Ureter (tissue), 1 donor: ENCODE measurements at places on chromosomes 5 and 9.

DNA sequence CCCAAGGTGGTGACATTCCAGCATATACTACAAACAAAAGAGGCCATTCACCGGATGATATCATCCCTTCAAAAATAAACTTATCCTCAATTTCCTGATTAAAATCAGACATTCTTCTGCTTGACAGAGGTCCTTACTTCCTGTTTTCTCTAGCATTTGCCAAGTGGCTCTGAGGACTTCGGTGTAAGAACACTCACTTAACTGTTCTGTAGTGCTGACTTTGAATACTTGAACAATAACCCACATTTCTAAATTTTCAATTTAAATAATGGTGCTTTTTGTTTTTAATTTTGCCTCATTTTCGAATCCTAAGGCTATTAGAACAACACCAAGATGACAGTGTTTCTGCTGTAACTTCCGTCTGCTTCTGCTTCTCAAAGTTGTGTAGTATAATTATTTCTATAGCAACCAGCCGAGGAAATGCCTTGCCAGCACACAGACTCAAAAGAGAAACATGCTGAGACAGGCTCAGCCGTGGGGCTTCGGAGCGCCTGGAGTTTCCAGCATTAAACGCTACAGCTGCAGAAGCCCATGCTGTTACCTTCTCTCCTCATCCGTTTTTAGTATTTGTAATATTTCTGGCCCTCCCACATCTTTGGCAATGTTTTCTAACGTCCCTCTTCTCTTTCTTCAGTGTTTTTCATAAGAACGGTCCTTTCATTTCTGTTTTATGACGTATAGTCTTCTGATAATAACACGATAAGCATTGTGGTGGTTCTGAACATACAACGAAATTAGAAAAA, 19.5 kb upstream of the ANXA1 start:
- peak; percentile 70 for DNase-seq

DNA sequence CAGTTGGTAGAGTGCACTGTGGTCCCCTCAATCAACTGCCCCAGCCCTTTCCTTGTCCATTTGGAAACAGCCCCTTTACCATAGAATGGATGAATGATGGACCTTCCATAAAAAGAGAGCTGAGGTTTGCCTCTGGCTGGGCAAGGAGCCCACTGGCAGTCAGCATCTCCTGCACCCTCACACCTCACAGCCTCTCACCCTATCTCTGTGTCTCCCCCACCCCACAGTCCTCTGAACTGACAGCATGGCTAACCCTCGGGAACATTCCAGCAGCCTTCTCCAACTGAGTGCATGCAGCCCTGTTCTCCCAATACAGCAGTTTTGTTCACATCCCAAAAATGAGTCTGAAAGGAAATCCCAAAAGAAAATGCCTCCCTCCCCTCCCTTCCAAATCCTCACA, 51.7 kb downstream of the RETREG1 start:
- DNase-seq: no peak

DNA sequence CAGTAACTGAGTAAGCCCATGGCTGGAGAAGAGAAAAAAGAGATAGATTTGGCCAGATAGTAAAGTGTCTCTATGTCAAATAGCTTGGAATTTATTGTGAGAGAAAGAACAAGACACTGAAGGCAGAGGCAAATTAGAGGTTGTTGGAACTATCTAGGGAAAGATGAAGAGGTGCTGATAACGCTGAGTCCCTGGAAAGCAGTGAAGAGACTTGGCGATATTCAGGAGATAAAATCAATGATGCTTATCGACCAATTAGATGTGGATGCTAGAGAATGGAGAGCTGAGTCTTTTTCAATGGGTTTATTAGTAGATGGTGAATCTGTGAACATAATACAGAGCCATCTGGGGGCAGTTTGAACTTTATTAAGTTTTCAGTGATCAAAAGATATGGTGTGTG, 48.6 kb upstream of the GABRA1 start:
- no peak for DNase-seq

- DNase-seq: no peak
Observed at GRCh38 chr9:131100445-131100844, 4.1 kb downstream of the AIF1L start.

DNA sequence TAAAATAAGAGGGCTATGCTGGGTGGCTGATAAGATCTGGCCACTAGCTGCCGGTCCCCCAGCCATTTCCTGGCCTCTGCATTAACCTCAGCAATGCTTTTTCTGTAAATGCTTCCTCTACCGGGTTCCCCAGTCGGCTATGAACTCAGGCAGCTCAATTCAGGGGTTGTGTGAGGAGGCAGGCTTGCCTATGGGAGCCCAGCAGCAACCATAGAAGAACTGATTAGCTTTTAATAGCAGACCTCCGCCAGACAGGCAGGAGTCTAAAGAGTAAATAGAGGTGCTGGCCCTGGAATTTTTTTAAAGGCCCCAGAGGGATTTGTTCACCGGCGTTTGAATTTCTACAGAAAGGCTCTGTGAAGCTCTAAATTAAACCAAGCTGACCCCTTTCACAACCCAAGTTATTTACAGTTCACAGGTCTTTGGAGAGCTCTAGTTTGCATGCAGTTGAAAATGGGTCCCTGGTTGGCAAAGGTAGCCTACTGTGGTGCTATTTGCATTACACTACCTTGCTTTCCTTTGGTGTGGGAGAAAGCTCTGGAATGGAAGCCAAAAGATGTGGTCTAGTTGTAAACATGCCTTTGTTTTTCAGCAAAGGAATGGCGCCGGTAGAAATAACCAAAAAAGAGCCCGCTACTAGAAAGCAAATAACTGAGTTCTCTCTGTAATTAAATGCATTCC, 289.7 kb upstream of the SEMA6A start:
- DNase-seq: no peak

DNA sequence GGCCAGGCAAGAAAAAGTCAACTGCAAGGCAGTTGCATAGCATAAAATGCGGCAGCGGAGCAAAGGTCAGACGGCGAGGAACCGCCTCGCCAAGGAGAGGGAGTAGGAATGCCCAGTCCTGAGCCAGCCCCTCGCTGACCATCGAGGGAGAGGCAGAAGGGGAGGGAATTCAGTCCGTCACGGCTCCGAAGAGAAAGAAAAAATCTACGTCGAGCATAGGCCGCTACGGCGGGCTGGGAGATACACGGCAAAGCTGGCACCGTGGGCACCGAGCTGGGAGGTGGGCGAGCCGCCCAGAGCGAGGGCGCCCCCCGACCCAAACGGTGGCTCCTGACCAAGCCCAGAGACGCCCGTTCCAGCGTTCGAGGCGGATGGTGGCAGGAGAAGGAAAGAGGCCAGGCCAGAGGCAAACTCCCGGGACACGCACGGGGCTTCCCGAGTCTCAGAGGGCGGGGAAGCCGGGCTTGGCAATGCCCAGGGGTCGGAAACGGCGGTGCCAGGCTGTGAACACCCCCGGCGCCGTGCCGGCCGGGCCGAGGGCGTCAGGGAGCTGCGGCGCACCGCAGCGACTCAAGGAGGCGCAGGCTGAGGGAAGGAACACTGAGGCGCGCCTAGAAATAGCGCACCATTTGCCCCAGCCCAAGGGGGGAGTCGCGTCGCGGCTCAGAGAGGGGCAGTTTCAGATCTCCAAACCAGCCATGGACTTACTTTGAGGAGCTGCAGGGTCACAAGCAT, 518 bp downstream of the SPRY4 start:
- DNase-seq: no peak

GRCh38 chr5:159705948-159706347, 210.3 kb upstream of the ADRA1B start:
- DNase-seq: no peak

GRCh38 chr9:86807367-86807976, 139.8 kb downstream of the GAS1 start:
- no peak for DNase-seq

GRCh38 chr9:112069318-112070169, 105.6 kb downstream of the SUSD1 start:
- DNase-seq: no peak
